Activated CD8-positive, alpha-beta memory T cell treated with anti-CD3 and anti-CD28 coated beads for 4 hours (primary cell): ENCODE measurements at places on chromosomes 5 and 9.

DNA sequence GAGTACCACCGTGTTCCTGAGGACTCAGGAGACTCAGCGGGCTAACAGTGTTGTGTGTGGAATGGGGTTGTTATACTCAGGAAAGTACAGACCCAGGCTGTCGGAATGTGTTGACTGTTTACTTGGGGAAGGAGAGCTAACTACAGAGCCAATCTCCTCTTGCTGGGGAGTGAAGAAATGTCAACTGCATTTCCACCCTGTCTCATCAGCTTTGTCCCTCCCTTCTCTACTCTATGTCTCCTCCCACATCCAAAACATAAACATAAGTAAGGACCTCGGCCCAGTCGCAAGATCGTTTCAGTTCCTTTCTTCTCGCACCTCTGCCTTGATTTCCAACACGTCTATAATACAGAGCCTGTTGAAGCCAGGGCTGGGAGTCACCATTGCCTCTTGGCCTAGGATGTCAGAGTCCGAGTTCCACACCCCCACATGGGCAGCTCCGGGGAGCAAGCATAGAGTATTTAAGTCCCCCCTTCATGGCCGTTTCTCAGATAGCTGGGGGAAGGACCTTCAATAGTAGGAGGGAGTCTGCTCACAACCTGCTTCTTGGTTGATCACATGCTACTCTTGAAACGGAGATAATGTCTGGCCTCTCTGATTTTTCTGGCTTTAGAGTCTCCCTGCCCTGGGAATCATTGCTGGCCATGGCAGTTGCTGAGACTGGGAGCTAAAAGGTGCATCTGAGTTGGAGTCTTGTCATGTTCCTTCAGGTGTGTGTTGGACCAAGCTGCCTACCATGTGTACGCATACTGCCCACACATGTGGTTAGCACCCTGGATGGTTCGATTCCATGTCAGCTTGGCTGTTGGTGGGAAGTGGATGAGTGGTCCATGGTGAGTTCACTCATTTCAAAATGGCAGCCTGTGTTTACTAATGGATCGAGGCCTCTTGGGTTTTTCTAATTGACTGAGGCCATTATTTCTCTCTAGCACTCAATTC lies 147.3 kb downstream of the MTX3 start:
- no peak for DNase-seq

DNA sequence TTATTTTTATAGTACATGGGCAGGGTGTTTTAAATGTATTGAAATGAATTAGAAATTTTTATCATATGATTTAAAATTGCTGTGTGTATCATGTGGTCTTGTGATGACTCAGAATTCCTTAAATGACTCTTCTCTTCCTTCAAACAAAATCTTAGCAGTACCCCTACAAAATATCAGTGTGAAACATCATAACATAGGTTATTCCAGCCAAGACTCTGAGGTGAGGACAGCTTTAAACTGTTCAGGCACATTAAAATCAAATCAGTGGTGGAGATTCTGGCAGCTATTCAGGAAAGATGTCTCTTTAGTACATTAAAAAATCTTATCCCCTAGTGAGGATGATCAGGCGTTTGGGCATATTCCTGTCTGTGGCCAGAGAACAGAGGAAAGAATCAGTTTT lies 174.0 kb downstream of the MAN2A1 start:
- no peak for DNase-seq

DNA sequence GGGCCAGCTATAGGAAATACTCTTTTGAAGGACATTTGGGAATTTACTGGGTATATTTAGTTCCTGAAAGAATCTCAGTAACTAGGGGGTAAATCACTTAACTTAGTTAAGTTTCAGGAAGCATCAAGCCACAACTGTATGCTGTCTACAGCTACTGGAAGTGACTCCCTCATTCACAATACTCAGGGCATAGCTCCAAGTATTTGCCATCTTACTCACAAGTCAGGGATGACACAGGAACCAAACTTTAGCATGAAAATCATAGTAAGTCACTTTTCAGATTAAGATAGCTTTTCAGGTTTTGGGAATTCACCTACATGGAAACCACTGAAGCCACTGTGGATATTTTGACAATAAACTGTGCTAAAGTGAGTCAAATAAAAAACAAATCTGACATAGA lies 242.4 kb upstream of the ATP10B start:
- no peak for DNase-seq

- no peak for DNase-seq
Observed at GRCh38 chr5:124349931-124350330, 396.5 kb downstream of the ZNF608 start.

DNA sequence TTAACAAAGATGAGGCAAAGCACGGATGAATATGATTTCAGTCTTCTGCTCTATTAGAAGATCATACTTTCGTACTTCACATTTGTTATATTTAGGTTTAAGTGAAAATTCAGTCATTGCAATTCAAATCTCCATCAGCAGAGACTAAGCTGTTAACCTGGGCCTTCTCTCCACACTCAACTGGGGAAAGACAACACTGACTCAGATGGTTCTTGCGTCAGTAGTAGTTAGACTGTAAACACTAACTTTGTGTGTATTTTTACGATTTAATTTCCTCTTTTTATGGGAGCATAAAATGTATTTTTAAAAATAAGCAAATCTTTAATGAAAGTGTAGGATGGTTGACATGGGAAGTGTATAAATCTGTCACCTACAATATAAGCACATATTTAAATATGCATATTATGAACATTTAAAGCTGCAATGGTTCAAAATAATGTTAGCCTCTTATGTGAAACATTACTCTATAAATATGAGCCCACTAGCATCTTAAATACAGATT lies 42.7 kb upstream of the ZNF608 start:
- no peak for DNase-seq

DNA sequence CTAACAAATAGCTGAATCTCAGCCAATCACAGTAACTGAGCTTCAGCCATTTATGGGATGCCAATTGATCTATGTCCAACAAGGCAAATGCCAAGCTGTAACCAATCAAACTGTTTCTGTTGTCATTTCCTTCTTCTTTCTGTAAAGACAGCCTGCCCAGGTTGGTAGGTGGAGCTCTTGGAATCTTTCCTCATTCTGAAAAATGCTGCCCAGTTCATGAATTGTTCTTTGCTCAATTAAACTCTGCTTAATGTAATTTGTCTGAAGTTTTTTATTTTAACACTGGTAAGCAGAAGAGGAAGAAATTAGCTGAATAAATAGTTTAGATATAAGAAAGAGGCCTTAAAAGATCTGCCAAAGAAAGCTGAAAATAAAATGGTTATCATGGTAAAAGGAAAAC lies 1235.6 kb downstream of the EFNA5 start:
- DNase-seq = no peak

DNA sequence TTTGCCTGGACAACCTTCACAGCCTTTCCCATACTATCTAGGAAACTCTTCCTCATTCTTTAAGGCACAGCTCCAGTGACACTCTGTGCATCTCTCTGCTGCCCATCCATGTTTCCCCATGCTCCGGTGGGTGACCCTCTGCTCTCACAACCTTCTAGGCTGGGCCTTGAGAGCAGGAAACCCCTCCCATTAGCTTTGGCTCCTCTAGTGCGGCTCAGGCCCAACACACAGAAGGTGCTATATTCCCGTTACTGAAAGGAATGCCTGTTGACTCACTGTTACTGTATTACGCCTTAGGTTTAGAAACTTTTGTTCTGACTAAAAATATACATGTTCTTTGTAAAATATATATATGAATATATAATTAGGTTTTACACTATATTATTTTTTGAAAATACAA lies 8.1 kb upstream of the CCL28 start:
- no peak for DNase-seq

DNA sequence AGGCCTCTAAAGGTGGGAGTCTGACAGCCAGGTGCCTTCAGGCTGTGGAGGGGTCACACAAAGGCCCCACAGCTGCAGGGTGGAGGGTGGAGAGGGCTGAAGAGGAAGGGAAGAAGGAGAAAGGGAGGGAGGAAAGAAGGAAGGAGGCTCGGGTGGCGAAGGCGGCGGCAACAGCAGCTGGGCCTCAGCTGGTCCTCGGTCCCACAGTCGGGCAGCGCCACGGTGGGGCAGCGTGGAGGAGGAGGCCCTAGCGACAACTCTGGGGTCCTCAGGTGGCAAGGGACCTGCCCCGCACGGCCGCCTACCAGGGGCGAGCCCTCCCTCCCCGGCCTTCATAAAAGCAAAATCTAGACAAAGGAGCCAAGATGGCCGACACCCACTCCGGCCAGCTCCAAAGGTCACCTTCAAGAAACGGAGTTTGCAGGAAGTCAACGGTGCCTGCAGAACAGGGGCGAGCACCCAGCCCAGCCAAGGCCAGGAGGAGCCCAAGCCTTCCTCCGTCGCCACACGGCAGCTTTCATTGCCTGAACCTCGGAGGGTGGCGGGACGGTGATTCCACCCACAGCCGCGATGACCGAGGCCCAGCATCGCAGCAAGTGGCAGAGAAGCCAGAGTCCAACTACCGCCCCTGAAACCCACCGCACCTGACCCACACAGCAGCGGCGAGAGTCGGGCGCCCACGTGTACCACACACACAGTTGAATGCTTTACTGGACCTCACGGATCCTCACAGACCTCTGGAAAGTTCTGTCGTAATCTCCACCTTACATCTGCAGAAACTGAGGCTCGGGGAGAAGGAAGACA lies 98.7 kb downstream of the VAV2 start:
- DNase-seq = no peak

- DNase-seq = no peak
Observed at GRCh38 chr5:95369782-95370181, 21.4 kb upstream of the FAM81B start.

DNA sequence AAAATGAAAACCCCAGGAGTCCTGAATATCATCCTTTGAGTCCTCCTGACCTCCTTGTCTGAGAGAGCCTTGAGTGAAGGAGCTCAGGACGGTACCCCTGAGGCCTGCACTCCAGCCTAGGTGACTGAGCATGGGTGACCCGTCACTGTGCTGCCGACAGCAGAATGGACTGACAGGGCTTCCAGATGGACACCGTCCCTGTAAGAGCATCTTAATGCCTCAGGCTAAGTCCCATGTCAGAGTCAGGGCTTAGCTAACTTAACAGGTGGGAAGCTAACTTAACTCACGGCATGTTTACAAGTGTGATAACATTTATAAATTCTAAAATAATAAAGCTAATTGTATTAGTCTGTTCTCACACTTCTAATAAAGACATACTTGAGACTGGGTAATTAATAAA lies 68.3 kb downstream of the IL6ST start:
- DNase-seq = no peak

DNA sequence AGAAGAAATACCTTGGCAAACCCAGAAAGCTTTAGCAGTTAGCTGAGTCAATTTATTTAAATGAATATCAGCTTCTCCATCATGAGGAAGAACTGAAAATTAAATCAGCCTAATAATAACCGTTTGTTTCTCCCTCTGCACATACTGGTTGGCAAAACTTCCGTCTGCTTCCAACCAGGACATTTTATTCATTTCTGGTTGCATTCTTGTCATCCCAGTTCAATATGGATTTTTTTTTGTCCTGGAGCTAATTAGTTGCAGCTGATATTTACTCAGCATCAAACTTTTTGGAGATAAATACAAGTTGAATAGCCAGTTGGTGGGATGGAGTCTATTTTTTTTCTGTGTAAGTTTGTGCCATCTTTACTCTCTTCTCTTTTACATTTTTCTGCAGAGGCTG lies 126.5 kb upstream of the GDNF start:
- no peak for DNase-seq

GRCh38 chr9:79346350-79347020 lies 225.3 kb upstream of the TLE4 start:
- DNase-seq = no peak
